ENCODE measurements at places on chromosomes 5 and 9. TPM values are rescaled to one million over a fixed set of nuclear protein-coding genes. Genes with fewer than 3 reads are reported as not detected.

DNA sequence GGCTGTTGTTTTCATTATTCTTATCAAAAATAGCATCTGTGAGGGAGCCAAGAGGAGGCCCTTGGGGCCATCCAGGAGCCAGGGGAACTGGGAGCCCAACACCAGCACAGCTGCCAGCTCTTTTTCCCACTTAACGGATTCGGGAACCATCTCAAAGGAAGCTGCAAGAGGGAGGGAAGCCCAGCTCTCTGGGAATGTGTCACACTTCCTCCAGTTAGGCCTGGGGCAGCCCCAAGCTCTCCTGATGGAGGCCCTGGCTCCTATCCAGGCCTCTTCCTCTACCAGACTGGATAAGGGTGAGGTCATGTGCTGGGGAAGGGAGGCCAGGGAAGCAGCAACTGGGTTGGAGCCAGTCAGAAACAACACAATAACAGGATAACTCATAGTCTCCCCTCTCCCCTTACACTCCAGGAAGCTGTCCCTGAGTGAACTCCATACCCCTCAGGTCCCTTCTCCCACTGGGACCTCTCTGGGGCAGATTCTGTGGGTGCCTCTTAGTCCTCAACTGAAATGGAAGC lies 12.7 kb downstream of the CSF2 start:
- DNase-seq, result peak; percentile 36

DNA sequence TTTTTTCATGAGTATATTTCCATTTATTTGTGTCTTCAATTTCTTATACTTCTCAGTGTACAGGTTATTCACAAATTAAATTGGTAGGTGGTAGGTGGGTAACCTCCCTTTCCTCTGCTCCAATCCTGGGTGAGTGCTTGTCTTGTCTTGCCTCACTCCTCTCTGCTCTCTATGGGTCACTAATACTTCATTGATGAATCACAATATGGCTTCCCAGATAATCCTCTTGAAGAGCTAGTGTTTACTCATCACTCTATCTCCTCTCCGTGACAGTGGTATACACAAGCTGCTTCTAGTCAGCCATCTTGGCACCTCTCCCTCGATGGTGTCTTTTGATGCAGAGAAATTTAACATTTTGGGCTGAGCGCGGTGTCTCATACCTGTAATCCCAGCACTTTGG lies 331.8 kb upstream of the NMUR2 start:
- DNase-seq, result no peak

DNA sequence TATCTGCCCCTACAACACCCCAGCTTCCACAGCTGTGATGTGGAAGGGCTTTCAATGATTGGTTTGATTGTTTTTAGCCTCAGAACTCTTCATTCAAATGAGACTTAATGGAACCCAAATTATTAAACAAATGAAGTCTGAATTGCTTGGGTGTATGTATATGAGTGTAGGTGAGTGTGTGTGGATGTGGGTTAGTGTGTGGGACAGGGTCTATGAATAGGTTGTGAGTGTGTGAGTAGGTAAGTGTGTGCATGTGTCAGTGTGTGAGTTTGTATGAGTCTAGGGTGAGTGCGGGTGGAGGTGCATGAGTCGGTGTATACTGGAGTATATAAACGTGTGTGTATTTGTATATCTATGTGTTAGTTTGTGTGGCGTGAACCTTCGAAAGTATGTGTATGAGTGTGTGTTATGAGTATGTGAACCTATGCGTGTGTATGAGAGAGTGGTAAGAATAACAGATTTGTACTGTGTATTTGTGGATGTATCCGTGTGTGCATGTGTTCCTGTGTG lies 26.9 kb downstream of the COL15A1 start:
- no peak for DNase-seq

GRCh38 chr9:76713381-76713780 lies 50.9 kb upstream of the PCA3 start:
- no peak for DNase-seq

DNA sequence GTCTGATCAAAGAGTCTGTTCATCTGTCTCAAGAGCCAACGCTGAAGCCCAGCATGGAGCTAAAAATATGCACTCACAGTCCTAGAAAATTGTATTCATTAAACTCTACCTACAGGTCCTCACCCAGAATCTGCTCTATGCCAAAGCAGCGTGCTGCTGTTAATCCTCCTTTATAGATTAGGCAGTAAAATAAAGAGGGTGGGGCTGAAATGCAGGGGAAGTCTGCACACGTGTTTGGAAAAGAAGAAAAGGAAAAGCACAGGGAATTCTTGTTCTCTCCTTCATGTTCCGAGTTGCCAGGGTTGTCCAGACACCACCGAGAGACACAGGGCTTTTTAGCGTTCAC lies 121.4 kb upstream of the TMEM161B start:
- DNase-seq, result no peak

DNA sequence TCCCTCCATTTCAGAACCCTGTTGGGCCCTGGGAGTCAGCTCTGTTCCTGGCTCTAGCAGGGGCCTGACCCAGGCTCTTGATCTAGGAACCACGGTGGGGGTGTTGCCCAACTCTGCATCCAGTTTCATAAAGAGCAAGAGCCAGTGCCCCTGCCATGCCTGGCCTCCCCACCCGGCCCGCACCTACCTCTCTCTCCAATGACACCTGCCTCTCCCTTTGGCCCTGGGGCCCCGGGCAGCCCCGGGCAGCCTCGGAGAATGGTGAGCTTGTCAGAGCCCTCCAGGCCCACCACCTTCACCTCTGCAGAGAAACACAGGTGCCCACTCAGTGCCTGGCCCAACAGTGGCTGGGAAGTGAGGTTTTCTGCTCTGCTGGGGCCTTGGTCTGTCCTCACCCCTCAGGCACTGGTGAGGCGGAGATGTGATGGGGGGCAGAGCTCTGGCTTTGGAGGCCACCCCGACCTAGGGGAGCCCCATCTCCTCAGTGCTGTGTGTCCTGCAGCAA lies 1.5 kb downstream of the FCN1 start:
- DNase-seq, result no peak

GRCh38 chr5:156094001-156094400 lies 233.0 kb upstream of the SGCD start:
- DNase-seq, result no peak

The FOXD4L3 gene
- polyA plus RNA-seq, result not detected

DNA sequence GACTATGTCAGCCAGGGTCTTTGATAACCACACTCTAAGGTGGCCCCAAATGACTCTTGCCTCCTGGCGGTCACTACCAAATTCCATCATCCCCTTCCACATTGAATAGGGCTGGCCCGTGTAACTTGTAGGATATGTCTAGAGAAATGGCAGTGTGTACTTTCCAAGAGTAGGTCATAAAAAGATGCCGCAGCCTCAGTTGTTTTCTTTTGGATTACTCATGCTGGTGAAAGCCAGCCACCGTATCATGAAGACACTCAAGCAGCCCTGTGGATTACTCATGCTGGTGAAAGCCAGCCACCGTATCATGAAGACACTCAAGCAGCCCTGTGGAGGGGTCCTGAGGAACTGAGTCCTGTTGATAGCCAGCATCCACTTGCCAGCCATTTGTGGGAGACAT lies 172.0 kb upstream of the TBC1D2 start:
- no peak for DNase-seq

The NUP188 gene
- 36.4 TPM for polyA plus RNA-seq

DNA sequence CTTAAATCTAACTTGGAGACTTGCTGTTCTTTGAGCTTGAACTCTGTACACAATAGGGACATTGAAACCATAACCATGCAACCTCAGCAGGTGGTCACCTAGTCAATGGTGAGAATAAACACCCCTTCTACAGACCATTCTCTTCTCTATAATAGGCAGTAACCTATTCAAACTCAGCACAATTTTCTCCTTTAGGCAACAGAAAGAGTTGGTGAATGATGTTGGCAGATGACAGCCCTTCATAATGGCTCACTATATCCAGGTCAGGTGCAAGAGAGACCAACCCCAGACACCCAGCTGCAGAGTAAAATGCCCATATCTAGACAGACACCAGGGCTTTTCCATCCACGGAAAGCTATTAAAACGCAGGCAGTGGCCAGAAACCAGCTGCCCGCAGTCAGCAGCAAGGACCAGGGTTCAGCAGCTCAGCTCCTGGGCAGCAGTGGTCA lies 106.7 kb downstream of the SERINC5 start:
- DNase-seq, result no peak

GRCh38 chr9:73202980-73203379 lies 51.3 kb downstream of the ANXA1 start:
- DNase-seq, result no peak

DNA sequence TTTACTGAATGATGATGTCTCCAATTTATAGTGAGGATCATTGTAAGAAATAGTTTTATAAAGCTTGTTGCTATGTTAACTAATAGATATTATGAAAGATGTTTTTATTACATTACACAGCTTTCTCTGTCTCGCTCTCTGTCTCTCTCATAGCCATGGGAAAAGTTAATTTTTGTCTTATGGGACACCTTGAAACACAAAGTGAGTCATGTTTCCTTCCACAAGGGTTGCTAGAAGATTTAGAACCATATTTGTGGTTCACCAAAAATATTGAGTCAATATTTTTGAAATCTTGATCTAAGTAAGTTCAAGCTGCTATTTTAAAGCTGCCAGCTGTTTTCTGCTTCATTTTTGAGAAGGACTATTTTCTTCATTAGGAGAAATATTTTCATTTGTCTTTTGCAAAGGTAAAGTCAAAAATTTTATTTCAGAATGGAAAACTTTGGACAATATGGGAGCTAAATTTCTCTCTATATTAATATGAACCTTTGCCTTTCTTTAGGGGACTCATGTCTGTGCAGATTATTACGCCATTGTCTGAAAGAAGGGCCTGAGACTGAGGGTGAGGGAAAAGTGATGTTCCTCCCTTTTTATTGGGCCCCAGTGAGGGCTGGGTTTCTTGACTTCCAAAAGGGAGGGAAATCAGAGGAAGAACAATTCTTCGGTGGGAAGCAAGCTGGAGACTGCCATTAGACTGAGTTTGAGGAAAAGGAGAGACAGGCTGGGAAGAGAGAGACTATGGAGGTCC lies 87.9 kb upstream of the SLC24A2 start:
- no peak for DNase-seq

DNA sequence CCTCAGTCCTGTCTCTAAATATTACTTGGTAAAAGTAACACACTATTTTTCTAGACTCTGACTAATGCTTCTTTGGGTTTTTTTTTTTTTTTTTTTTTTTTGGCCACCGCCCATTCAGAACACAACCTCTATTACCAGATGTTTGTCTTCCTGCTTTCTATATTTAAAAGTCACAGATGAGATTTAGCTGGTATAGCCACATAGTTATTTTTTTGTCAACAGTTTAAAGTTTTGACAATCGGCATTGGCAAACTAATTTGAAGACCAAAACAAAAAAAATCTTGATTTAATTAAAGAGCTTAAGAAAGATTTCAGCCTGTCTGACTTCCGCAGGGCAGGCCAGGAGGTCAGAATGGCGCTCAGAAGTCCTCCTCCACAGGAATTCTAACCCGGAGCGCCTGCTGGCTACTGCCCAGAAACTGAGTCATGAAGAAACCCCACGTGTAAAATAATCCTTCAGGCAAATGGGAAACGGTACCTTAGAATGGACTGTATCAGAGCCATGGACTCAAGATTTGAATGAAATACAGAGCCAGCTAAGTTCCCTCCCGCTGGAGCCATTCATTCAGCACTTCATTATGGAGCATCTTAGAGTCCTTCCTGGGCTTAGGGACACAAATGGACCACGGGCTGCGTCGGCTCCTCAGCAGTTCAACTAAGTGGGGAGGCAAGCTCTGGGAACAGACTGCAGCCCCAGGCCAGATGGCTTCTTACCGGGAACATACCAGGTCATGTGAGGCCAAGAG lies 55.6 kb downstream of the PTPDC1 start:
- DNase-seq, result peak; percentile 85

- no peak for DNase-seq
Observed at GRCh38 chr9:127166651-127167524, 44.5 kb upstream of the ANGPTL2 start.

The SLC4A9 gene
- 0.18 TPM for polyA plus RNA-seq

DNA sequence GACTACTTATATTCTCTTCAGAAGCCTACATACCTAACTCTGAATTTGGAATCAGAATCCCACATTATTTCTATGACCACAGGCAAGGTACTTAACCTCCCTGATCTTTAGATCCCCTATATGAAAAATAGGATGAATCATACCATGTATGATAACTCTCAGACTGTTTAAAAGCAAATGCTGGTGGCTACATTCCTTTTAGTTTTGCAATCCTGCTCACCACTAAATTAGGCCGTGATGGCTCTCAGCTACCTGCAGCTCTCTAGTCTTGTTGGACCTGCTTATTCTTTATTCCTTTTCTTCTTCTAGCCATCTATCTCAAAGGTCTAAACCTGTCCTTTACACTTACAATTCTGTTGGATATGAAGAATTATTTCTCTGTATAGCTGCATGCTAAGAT lies 303.4 kb upstream of the ATP10B start:
- DNase-seq, result no peak

GRCh38 chr5:78006449-78006848 lies 230.3 kb upstream of the TBCA start:
- no peak for DNase-seq

The QRFP gene
- polyA plus RNA-seq, result 0.35 TPM

- DNase-seq, result peak; percentile 38
Observed at GRCh38 chr5:120139039-120139438, 325.1 kb upstream of the PRR16 start.

GRCh38 chr5:318341-318897 lies 3.1 kb upstream of the AHRR start:
- DNase-seq, result no peak

The VCAN gene
- 211 TPM for polyA plus RNA-seq

DNA sequence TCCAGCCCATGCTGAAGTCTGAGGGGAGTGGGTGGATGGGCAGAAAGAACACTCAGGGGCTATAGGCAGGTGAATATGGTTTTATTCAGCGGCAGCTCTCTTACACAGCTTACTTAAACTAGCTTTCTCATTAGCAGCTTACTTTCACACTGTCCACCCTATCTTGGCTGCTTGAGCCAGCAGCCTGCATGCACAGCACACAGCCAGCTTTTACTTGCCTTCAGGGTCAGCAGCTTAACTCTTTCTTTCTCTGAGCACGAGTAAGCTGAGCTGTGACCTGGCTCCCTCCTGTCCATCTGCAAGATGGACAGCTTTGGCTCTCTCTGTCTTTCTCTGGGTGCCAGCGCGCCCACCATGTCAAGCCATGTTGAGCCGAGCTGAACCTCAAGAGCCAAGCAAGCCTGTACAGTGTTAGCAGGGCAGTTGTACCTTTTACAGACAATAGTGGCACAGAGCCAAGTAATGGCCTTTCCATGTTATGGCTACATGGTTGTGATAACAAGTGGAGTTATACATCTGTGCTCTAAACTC lies 1054.9 kb downstream of the PTPRD start:
- no peak for DNase-seq

- peak; percentile 87 for DNase-seq
Observed at GRCh38 chr5:136058039-136058971, 29.5 kb downstream of the TGFBI start.

The KLHL3 gene
- 4.0 TPM for polyA plus RNA-seq

All from hindlimb muscle (tissue), 1 donor.